Kidney glomerular epithelial cell (primary cell): ENCODE measurements at places on chromosomes 2 and 18.

GRCh38 chr2:85119900-85120299 is 13.3 kb upstream of the TCF7L1 start:
- DNase-seq = no peak

DNA sequence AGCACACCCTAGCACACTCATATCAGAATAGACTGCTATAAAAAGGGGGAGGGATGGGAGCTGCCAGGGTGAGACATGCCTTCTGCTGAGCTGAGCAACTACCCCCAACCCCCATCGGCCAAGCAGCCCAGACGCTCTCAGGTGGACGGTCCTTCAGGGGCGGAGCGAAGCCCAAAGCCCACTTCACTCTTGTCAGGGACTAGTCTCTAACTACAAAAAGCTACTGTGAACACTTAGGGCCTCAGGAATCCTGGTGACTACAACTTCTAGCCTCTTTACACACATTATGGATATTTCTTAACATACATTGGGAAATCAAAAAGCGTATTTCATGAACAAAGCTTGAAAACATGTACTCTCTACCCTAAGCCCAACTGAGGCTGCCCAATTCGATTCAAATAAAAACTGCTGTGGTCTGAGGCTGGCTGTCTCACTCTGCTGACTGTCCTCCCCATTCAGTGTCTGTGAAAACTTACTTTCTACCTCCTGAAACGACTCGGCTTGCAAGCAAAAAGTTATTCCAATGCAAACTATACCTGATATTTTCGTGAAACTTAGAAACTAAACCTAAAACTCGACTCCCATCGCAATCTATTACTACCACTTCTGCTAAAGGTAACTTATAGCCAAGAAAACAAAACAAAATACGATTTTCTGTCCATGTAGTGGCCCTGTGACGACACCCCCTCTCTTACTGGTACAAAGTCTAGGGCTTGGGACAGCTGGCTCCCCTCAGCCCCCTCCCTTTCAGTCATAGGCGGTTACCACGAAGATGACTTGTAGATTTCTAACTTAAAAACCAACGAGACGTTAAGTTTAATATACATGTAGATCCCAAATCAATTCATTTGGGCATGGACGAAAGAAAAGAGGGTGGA is 1.2 kb downstream of the SERTAD2 start:
- DNase-seq = peak; percentile 70

- DNase-seq = peak; percentile 51
Measured at GRCh38 chr2:134668821-134669220, 50.0 kb downstream of the TMEM163 start.

- no peak for DNase-seq
Measured at GRCh38 chr2:29233428-29233827, 118.2 kb downstream of the CLIP4 start.

- no peak for DNase-seq
Measured at GRCh38 chr2:99841749-99842148, 300.6 kb downstream of the AFF3 start.
